ENCODE measurements at places on chromosomes 2 and 18.

GRCh38 chr2:181051861-181052522 is 71.6 kb downstream of the UBE2E3 start:
- DNase-seq = no peak

DNA sequence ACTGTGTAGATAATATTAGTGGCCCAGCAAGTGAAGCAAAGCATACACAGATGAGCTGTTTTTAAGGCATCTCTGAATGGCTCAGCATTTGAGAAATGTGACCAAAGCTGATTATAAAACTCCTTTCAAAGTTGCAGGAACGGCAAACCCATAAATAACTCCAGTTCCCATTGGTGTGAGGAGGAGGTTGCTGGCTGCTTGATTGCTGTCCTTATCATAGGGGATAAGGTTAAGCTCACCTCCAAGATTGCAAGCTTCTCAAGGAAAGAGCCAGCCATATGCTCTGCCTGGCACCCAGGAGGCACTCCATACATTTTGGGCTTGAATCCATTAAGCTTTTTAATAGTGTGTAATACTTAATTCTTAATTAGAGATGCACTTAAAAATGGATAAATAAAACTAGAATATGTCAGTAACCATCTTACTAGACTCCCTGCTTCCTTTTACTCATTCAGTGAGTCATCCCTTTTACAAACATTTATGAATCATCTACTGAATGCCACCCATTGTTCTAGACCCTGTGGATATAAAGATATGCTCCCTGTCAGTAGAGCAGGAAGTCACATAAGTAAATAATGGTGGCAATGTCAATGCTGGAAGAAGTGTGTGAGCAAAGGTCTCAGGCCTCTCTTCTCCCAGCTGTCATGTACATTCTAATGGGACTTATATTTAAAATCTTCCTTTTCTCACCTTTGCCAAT is 99.3 kb downstream of the SPATS2L start:
- DNase-seq = no peak

DNA sequence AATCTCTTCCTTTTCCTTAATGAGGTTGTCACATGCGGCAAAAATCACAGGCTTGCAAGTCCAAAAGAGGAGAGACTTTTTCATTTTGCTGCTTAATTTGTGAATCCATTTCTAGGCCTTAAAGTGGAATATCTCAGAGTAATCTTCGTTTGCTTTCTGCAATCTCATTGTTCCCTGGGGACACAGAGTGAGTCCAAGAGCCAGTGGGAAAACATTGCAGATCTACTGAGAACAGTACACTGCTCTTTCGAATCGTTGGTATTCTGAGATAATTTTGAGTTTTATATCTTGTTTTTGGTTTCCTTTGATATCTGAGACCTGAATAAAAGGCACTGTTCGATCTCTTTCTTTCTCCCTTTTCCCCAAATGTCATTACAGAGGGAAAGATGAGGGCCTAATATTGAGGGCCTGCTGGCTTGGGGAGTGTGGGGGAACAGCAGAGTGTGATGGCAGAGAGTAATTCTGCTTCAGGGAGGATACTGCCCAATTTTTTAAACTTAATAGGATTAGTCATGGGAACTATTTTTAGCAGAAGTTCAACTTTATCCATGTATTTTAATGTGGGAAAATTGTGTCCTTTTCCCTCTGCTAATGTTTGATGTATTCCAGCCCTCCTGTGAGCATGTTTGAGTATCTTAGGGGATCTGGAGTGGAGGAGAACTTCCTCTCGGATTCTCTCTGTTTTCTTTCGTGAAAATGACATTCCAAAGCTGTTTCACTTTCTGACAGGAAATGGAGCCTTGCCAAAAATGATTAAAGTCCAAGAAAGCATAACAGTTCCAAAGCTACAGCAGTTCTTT is 418.2 kb upstream of the ZEB2 start:
- DNase-seq = no peak

- no peak for DNase-seq
Observed at GRCh38 chr2:168220965-168221819, 26.2 kb downstream of the STK39 start.

GRCh38 chr2:171579481-171579880 is 57.2 kb downstream of the CYBRD1 start:
- no peak for DNase-seq

DNA sequence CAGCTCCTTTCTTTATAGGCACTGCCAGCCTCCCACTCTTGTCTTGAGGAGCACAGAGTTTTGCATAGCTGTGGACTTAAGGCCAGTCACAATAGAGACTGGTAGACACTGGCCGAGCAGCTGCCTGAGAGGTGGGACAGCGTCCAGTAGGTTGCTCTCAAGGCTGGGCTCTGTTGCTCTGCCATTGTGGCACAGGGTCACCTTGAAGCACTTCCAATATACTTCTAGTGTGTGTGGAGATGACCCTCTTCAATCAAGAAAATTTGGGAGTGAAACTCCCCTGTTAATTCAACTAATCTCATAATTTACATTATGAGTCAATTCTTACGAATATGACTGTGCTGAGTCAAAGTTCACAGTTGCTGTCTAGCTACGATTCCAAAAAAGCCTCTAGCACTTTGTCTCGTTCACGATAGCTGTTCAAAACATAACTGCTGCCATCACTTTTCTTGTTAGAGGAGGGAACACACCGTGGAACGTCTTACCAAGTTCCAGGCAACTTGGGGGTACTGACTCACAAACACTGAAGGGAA is 636.2 kb downstream of the EPHA4 start:
- DNase-seq = no peak

DNA sequence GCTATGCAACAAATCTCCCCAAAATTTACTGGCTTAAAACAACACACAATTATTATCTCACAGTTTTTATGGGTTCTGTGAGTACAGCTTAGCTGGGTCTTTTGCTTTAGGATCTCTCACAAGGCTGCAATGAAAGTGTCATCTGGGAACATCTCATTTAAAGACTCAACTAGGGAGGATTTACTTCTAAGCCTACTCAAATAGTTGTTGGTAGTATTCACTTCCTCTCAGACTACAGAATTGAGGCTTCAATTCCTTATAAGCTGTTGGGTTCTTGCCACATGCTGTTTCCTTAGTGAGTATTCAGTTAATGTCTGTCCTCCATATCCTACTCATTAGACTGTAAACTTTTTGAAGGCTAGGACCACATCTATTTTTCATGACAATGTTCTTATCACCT is 72.3 kb downstream of the MDH1 start:
- DNase-seq = no peak

- DNase-seq = no peak
Observed at GRCh38 chr2:158722266-158723105, 72.6 kb upstream of the DAPL1 start.

- no peak for DNase-seq
Observed at GRCh38 chr2:237629739-237630138, 2.4 kb downstream of the LRRFIP1 start.

DNA sequence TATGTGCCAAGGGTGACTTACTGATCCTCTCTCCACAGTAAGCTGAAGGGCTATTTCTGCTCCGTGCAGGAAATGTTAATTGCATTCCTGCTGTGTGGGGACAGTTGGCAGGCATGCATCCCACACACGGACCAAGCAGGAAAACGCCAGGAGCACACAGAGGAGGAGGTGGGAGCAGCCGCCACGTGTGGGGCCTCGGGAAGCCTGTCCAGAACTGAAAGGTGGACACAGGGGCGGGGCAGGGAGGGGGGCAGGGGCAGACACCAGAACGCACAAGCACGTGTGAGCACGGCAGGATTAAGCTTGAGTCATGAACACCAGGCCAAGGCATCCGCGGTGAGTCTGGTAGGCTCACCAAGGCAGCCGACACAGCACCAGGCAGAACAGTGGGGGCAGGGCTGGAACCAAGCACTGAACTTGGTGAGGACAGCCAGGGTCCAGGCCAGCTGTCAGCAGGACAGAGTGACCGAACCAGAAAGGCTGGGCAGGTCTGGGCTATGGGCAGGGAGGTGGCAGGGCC is 177.1 kb downstream of the EIPR1 start:
- no peak for DNase-seq

- DNase-seq = no peak
Observed at GRCh38 chr2:216486708-216487107, 11.9 kb upstream of the RPL37A start.

DNA sequence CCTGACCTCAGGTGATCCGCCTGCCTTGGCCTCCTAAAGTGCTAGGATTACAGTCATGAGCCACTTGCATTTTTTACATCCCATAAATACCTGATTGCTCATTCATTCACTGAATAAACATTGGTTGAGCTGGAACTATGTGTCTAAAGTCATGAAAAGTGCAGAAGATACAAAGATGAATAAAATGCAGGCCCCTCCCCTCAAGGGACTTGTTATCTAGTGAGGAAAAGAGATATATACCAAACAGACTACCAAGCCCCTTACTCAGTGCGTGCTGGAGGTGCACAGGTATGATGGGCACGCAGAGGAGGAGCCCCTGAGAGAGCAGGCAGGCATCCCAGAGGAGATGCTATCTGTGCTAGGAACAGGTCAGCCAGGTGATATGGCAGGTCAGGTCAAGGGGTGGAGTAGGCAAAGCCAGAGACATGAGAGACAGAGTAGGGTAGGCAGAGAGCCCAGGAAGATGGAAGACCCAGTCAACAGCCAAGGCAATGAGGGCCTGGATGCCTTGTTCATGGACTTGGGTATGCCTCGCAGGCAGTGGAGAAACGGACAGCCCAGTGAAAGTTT is 7.7 kb downstream of the FHL2 start:
- DNase-seq = no peak

DNA sequence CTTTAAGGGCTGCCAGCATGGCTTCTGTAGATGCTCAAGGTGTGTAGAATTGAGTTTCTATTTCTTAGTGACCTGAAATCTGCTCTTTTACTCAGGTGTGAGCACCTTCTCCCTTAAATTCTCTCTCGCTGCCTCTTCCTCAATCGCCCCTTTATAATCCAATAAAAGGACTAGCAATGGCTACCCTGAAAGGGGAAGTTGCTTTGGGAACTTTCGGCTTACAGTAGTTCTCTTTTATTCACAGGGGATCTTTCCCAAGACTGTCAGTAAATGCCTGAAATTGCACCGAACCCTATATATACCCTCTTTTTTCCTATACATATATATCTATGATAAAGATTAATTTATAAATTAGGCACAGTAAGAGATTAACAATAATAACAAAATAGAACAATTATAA is 121.8 kb downstream of the ACTR3 start:
- no peak for DNase-seq

GRCh38 chr2:119707117-119708087 is 28.4 kb downstream of the TMEM177 start:
- DNase-seq = no peak

- no peak for DNase-seq
Observed at GRCh38 chr2:37774976-37775907, 103.8 kb upstream of the CDC42EP3 start.
